ENCODE measurements at places on chromosomes 4 and X. TPM values are rescaled to one million over a fixed set of nuclear protein-coding genes. Genes with fewer than 3 reads are reported as not detected.

GRCh38 chr4:5472160-5472591 lies 236.2 kb downstream of the EVC2 start:
- no peak for DNase-seq

GRCh38 chr4:174457468-174457867 lies 64.8 kb downstream of the HPGD start:
- DNase-seq, result no peak

GRCh38 chr4:169260217-169260866 lies 10.4 kb downstream of the SH3RF1 start:
- DNase-seq, result no peak

DNA sequence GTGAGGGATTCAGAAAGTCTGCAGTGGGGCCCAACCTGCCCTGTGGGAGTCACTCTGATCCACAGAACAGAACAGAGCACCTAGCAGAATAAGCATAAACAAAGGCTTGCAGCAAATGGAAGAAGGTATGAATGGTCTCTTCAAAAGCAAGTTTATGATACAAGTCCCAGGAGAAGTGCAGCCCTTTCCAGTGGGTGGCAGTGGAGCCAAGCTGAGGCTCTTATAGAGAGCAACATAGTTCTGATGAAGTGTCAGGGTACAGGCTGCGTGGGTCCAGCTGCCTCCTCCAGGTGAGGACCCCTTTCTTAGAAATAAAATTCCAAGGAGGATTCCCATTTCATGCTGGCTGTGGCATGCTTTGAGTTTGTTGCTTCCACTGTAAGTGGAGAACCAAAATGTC lies 88.8 kb upstream of the PAK3 start:
- DNase-seq, result no peak

DNA sequence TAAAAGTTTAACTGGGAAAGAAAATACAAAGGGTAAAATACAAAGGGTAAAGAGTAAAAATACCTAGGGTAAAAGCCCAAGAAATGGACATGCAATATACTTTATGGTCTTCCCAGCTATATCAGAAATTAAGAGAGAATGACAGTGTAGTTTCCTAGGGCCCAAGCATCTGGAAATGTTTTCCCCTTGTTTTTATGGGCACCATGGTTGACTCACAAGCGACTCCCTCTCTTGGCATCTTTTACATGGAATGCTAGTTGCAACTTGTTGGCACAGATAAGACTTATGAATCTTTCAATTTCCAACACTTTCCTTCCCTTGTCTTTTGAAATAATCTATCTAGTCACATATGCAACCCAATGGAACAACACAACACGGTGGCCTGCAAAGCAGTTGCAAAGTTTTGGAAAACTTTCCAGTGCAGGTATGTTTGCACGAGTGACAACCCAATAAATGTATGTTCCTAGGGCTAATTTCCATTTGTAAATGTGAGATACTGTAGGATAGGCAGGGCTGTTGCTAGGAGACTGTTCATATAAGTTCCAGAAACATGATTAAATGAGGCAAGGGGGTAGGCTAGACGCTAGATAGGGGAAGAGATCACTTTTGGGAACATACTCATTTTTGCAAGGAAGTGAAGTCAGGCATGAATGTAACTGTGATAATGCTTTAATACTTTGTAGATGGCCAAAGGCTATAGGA lies 36.4 kb upstream of the CWH43 start:
- DNase-seq, result no peak

DNA sequence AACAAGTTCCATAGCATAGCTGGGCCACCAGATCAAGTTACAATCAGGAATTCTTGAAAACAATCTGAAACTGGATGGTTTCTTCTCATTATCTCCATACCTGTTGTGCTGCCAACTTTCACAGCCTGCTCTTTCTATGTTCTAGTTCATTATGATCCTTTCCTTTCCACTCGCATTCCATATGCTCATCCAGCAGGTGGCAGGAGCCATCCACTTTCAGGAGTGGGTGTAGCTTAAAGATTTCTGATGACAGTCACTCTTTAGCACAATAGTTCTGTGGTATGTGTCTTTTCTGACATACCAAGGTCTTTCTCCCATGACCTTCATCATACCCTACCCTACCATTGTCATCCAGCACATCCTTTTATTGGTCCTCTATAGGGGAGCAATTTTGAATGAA lies 46.4 kb downstream of the PAGE2 start:
- peak; percentile 0 for DNase-seq

DNA sequence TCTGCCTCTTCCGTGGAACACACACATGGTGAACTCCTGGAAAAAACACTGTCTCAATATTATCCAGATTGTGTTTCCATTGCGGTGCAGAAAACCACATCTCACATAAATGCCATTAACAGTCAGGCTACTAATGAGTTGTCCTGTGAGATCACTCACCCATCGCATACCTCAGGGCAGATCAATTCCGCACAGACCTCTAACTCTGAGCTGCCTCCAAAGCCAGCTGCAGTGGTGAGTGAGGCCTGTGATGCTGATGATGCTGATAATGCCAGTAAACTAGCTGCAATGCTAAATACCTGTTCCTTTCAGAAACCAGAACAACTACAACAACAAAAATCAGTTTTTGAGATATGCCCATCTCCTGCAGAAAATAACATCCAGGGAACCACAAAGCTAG lies 87.9 kb downstream of the TET2 start:
- DNase-seq, result no peak

DNA sequence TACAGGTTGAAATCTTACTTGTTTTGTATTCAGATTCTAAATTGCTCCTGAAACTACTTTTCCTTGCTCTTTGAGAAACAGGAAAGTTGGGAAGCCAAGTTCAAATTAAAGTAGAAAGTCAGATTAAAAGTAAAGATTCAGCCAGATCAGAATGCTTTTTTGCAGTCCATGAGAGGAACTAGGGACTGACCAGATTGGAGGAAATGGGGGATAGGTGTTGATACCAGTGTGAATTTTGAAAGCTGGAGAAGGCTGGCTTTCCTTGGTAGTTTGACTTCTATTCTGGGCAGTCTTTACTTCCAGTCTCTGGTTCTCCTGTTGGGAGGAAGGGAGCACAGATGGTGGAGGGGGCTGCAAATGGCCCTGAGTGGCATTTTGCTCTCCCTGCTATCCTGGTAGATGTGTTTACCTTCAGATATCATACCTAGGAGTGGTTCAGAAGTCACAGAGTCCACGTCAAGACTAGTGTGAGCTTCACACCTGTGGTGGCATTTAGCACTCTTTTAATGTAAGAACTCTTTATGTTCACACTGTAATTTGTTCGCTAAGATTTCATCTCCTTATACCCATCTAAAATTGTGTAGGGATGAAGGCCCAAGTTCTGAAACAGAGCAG lies 68.8 kb downstream of the FNIP2 start:
- no peak for DNase-seq

- no peak for DNase-seq
Observed at GRCh38 chrX:747176-747575, 116.6 kb downstream of the SHOX start.

DNA sequence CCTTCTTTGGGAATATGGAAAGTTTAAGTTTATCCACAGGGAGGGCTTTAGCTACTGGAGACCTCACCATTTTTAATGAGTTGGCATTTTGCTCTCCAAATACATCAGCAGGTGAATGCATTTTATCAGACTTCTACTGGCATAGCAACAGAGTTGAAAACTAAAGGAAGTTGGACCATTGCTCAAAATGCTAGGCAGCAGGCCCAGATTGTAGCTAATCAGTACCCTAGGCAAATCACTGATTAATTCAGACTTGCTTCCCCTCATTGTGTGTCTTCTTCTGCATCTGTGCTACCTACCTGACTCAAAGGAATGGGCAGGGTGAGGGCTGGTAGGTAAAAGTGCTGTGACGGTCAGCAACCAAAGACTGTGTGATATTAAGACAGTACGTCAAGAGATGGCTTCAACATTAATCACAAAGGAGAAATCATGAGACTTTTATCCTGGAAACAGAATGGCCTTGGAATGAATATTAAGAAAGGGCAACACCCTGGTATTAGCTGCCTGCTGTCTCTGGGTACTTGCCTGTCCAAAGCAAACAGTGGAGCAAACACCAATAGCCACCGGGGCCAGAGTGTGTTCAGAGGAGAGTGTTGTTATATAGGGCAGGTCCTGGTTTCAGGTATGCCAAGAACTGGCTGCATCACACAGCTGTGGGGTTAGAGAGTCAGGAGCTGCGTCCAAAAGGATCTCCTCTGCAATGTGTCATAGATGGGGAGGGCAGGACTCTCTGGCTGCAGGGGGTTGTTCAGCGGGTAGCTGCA lies 17.1 kb upstream of the SMIM20 start:
- DNase-seq, result no peak

GRCh38 chrX:13387666-13388494 lies 68.0 kb upstream of the ATXN3L start:
- DNase-seq, result no peak

- DNase-seq, result no peak
Observed at GRCh38 chrX:6432226-6432625, 102.7 kb downstream of the VCX3A start.

GRCh38 chr4:110139815-110140214 lies 58.6 kb downstream of the ELOVL6 start:
- DNase-seq, result no peak

DNA sequence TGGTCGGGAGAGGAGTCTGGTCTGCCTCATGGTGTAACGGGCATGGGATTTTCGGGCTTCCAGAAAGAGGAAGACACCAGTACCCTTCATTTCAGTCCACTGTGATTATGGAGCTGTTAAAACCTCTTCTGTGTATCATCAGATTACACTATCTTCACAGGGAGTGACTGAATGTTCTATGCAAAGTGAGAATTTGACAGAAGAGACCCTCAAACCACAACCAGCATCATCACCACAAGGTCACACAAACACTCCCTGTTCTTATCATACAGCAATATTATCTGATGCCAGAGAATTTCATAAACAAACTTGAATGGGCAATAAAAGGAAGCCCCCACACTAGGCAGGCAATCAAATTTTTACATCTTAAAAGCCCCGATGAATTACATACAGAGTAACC lies 164.2 kb downstream of the PDGFRA start:
- DNase-seq, result no peak

- no peak for DNase-seq
Observed at GRCh38 chr4:108620933-108621905, 843 bp downstream of the RPL34 start.

DNA sequence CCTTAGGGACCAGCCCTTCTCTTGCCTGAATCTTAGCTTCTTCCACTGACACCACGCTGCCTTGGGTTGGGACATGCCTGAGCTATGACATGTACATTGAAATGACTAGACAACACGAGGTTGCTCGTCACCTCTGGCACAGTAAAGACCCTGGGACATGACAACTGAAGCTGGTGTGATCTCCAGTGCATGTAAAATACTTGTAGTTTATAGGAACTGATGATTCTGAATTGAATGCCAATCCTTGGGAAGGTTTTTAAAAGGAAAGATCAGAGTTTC lies 100.7 kb upstream of the PGRMC2 start:
- DNase-seq, result no peak

DNA sequence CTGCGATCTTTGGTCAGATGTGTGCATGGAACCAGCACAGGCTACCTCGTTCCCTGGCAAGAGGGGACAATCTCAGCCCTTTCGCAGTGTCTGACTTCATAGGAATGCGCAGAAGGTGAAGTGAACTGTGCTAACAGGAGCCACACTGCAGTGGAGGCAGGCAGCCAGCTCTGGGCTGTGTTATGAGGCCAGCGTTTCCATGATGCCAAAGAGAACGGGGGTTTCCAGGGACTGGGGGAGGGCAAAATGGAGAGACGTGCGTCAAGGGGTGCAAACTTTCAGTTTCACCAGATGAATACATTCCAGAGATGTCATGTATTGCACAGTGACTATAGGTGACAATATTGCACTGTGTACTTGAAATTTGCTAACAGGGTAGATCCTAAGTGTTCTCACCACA lies 30.4 kb downstream of the CLDN34 start:
- no peak for DNase-seq

DNA sequence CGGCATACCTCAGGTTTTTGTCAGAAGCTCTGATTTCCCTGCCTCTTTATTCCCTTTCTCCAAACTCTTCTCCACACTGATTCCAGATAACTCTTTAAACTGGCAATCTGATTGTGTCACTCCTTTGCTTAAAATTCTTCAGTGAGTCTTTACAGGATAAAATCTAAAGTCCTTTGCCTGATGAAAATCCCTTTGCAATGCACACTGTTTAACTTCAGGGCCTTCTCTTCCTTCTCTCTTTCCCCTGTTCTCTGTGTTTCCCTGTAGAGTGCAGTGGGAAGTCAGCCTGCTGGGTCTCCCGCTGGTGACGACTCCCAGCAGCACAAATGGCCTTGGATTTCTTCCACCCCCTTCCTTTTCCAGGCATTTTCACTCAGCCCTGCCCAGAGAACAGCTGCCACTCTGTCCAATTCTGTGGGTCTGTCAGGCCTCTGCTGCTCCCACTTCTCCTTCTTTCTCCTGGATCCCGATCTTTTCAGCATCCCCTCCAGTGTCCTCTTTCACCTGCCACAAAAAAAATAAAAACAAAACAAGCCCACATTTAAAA lies 189.9 kb upstream of the NWD2 start:
- DNase-seq, result no peak

DNA sequence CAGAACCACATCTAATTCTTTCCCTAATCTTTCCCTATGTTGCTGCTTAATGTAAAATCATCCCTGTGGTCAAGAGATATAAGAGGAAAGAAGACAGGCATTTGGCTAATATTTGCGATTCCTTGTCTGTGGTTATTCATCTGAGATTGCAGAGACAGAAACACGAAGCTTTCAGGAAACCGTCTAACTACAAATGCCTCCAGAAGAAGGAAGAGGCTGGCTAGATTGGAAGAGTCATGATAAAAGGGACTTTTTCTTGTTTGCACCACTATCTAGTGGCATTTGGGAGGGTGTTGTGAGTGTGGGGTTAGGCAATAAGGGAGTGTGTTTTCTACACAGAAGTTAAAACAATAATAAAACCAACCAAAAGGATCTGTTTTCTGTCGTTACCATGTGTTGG lies 43.9 kb downstream of the TMEM154 start:
- no peak for DNase-seq

DNA sequence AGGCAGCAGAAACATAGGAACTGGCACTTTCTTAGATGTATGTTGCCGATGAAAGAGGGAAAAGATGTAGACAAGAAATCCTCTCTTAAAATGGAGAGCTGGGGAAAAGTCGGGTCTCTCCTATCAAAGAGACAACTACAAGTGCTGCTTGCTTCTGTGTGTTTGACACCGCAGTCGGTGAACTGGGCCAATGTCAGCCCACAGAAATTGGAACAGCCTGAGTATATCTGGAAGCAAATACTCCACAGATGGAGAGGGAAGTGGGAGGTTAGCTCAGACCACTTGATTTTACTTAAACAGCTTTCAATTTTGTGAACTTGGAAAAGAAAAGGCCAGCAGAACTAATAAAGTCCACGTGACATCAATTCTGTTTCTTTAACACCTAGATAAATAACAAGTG lies 230.9 kb upstream of the FAT1 start:
- no peak for DNase-seq

Gene GABRE
- not detected for polyA plus RNA-seq

Gene SCOC
- polyA plus RNA-seq, result 35.4 TPM

Gene RIPPLY1
- polyA plus RNA-seq, result not detected

Gene RPA4
- polyA plus RNA-seq, result not detected

Gene CYLC1
- polyA plus RNA-seq, result not detected

Gene KIF4A
- not detected for polyA plus RNA-seq

Gene REELD1
- not detected for polyA plus RNA-seq

Gene USP26
- polyA plus RNA-seq, result not detected

Gene NLGN4X
- 0.21 TPM for polyA plus RNA-seq

Gene CENPVL1
- not detected for polyA plus RNA-seq

Gene NEXMIF
- polyA plus RNA-seq, result not detected

Gene TMEM187
- polyA plus RNA-seq, result 17.2 TPM

Gene CETN2
- polyA plus RNA-seq, result 29.0 TPM

Gene TLL1
- polyA plus RNA-seq, result not detected

Gene EGFL6
- polyA plus RNA-seq, result not detected

Gene MAGEA2
- not detected for polyA plus RNA-seq

Gene XAGE5
- not detected for polyA plus RNA-seq

Gene RBPJ
- 94.0 TPM for polyA plus RNA-seq

Gene SSX4B
- polyA plus RNA-seq, result not detected

Gene SLC10A4
- not detected for polyA plus RNA-seq

Gene DMP1
- not detected for polyA plus RNA-seq

Data from CD8-positive, alpha-beta memory T cell (primary cell).